ENCODE measurements at places on chromosomes 12 and 14.

GRCh38 chr14:54700717-54701116 is 133.8 kb downstream of the SAMD4A start:
- no peak for DNase-seq

GRCh38 chr14:65080960-65081747 is 21.2 kb downstream of the MAX start:
- no peak for DNase-seq

GRCh38 chr12:30764251-30764650 is 9.5 kb upstream of the CAPRIN2 start:
- no peak for DNase-seq

DNA sequence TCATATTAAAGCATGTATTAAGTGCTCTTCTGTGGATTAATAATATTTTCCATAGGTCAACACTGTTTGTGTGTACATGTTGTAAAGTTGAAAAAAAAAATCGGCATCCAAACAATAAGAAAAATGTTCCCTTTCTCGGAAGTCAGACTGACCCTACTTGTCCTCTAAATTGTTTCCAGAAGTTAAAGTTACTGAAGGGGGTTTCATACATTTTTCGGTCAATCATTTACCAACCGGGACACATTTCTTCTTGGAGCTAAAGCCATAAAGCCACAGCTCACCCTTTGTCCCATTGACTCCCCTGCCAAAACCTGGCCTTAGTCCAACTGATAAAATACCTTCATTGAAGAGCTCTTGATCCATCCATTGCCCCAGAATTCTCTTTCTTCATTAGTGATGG is 230.0 kb downstream of the ANO2 start:
- DNase-seq, result no peak

- no peak for DNase-seq
Observed at GRCh38 chr12:125187780-125188741, 122.8 kb downstream of the AACS start.

DNA sequence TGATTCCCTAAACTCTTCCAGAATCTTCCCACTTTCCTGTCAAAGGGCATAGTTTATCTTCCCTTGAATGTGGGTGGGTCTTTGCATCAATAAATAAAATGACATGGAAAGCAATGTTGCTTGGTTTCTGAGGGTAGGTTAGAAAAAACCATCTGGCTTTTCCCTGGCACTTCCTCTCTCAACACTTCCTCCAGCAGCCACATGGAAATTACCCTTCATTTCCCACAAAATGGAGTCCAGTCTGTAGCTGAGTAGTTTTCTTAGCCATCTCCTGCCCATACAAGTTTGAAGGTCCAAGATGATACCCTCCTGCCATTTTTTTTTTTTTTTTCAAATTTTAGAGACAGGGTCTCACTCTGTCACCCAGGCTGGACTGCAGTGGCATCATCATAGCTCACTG is 11.1 kb upstream of the NDUFA12 start:
- DNase-seq, result peak; percentile 32

- DNase-seq, result no peak
Observed at GRCh38 chr12:23618718-23619117, 330.8 kb downstream of the SOX5 start.

- no peak for DNase-seq
Observed at GRCh38 chr12:117789195-117789912, 179.4 kb downstream of the KSR2 start.

GRCh38 chr12:109020796-109021380 is at the start of gene SVOP:
SVOP (minus strand) TSS chr12:109021068; CDS start chr12:109020868, 200 bp downstream.
- DNase-seq, result peak; percentile 70

DNA sequence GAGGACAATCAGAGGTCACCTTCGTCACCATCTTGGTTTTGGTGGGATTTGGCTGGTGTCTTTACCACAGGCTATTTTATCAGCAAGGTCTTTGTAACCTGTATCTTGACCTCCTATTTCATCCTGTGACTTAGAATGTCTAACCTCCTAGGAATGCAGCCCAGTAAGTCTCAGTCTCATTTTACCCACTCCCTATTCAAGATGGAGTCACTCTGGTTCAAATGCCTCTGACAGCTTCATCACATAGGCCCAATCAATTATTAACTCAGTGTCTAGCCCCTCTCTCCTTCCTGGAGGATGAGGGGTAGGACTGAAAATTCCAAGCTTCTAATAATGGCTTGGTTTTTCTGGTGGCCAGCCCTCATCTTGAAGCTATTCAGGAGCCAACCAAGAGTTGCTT is 111.4 kb upstream of the NAP1L1 start:
- no peak for DNase-seq

GRCh38 chr12:4270016-4270830 is 3.3 kb upstream of the CCND2 start:
- DNase-seq, result no peak
